ENCODE measurements at places on chromosomes 12 and 14.

DNA sequence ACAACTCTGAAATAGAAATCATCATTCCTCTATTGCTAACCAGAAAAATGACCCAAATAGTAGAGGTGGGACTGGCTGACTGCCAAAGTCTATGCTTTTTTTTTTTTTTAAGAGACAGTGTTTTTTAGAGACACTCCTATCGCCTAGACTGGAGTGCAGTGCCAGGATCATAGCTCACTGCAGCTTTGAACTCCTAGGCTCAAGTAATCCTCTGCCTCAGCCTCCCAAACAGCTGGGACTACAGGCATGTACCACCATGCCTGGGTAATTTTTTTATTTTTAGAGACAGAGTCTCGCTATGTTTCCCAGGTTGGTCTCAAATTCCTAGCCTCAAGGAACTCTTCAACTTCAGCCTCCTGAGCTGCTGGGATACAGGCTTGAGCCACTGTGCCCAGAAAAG lies 19.2 kb downstream of the NR2C1 start:
- no peak for DNase-seq

GRCh38 chr14:71094722-71095121 lies 187.5 kb downstream of the PCNX1 start:
- no peak for DNase-seq

DNA sequence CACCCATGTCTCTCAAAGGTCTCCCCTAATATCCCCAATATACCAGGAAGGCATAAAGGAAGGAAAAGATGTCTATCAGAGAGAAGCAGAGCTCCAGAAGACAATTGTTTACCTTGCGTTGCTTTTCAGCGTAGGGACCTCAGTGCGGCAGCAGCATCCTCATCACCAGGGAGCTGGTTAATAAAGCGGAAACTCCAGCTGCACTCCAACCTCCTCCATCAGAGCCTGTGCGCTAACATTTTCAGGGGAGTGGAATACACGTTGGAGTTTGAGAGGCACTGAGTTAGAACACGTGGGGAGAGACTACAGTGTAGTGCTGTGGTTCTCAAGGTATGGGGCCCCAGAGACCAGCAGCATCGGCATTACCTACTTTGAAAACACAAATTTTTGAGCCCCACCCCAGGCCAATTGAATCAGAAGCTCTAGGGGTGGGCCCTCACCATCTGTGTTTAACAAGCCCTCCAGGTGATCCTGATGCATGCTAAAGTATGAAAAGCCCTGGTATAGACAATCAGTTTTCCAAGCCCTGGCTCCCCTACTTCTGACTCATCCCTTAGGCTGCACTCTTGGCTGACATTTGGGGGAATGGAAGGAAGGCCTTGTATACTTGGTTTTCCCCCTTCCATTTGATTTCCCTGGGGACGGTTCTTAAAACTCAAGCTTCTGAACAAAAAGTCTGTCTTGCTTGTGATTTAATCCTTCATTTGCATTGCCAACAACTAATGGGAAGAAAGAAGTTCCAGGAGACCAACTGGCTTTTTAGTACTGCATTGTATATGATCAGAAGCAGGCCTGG lies 419.0 kb upstream of the CCDC196 start:
- DNase-seq: no peak

DNA sequence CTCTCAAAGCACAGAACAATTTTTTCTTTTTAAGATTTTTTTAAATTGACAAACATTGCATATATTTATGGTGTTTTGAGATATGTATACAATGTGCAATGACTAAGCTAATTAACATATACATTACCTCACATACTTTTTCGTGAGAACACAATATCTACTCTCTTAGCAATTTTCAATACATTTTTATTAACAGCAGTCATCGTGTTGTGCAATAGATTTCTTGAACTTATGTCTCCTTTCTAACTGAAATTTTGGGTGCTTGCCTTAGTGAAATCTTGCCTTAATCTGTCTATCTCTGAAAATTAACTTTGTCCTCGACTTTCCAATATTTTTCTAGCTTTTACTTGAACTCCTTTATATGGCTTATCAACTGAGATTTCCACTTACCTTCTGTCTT lies 6.8 kb downstream of the OR10A7 start:
- DNase-seq: no peak

DNA sequence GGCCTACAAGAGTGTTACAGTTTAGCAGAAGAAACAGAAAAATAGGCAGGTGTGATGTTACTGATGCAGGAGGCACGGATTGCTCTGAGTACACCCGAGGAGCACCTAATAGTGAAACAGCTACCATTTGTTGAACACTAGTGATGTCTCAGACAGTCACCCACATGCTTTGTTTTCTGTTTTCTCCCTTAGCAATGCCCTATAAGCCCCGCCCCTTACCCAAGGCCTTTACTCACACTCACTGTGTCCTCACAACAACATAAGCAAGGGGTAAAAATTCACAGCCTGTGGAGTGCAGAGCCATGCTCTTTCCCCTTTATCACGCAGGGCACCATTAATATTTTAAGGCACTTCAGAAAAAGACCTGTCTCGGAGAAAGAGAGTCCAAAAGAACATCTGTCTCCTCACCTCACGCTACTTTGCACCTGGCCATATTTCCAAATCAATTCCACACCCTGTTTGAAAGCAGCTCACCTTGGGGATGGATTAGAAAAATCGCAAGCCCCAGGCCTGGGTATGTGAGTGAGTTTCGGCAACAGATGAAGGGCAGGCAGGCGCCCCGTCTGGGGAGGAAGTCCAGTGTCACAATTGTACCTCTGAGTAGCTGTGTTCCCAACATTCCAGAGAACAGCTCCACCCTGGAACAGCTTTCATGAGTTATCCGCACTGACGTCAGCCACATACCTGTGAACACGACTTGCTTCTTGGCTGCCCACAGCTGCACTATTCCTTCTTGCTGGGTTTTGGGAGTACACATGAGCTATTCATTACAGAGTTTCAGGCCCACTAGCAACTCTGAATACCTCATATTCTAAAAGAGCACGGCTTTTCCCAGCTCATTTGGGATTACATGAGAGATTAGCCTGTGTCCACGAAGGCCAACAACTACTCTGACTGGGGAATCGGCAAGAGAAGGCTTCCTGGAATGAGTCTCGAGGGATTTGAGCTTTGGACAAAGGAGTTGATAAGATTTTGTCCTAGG lies 26.0 kb downstream of the MAPK1IP1L start:
- DNase-seq: peak; percentile 91

DNA sequence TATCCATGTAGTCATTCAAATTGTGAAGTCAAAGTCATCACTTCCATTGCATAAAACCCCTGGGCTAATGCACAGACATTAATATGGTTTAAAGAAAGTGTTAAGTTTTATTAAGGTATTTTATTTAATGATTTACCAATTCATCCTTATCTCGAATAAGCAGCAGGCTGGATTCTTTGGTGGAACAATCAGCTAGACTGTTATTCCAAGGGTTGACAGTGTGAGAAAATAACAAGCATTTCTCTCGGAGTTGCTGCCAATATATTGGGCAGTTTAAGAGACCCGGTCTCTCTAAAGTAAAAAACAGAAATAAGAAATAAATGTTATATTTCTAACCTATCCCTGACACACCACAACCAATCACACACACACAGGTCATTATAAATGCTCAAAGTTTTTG lies 9.4 kb downstream of the KLRB1 start:
- no peak for DNase-seq

DNA sequence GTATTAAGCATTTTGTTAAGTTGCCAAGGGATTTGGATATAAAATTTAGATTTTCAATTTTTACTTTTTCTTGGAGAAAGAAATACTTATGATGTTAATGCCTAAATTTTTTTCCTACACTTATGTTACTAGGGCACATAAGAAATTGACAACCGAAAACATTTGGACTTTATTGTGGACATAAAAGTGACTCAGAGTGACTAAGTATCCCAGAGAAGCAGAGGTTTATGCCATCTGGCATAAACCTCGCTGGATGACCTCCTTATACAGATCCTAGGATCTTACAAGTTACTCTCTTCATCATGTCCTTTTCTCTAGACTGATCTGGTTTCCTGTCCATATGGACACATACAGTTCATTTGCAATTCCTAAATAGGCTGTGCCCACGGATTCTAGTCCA lies 89.8 kb downstream of the RERG start:
- no peak for DNase-seq

GRCh38 chr14:31947680-31948595 lies 129.2 kb upstream of the ARHGAP5 start:
- DNase-seq: no peak

GRCh38 chr14:87944987-87945604 lies 47.9 kb downstream of the GALC start:
- DNase-seq: peak; percentile 40

- DNase-seq: peak; percentile 49
Observed at GRCh38 chr12:44875417-44875953, 630 bp downstream of the NELL2 start.

GRCh38 chr12:107552263-107552662 lies 133.3 kb upstream of the PWP1 start:
- no peak for DNase-seq

DNA sequence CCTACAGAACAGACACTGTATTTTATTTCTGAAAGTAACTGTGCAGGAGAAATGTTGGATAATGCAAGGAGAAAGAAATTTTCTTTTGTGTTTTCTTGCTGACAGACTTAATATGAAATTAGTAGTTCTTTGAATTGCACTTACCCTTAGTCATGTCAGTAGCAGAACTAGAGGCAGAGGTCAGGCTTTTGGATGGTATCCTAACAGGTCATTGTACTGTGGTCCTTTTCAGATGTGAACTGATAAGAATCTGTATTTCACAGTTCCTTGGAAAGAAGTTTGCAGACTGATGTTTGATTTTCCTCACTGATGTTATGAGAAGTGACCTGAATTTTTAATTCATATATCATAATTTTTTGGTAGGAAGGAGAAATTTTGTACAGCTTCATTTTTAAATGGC lies 46.0 kb downstream of the VRK1 start:
- DNase-seq: no peak

- DNase-seq: no peak
Observed at GRCh38 chr14:88551980-88552431, 2.8 kb downstream of the PTPN21 start.

DNA sequence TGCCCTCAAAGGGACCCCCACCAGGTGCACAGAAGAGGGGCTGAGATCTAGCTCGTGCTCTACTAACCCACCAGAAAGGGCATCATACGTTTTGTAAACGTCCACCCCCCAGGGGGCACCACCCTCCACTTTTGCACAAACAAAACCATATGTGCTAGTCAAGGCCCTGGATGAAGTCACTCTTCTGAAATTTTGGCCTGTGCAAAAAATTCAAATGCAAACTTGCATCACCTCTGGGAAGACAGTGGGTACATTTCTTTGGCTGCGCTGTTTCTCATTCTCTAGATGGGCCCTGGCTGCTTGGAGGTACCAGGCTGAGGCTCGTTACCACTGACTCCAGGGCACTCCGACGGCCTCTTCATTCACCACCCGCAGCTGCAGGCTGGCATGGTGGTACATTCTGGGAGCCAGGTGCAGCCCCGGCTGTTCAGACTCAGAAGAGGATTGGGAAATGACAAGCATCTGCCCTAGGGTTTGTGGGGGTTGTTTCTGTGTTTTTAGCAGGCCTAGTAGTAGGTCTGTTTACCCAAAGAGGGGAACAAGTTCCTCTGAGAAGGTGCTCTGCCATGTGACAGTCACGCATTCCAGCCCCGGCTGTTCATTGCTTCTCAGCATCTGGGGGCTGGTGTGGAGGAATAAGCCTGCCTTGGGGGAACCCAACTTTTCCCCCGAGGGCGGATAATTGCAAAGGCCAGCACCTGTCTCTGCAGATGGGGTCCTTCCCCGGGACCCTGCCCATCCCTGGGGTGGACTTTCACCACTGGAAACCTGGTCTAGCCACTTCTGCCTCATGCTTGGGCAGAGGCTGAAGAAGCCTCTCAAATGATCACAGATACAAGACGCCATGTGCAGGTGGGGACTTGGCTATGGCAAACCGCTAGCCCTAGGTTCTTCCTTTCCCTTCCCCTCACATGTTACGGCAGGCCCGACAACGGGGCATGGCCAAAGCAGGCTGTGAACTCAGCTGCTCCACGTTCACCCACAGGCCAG lies 147.6 kb downstream of the DPF3 start:
- DNase-seq: no peak

DNA sequence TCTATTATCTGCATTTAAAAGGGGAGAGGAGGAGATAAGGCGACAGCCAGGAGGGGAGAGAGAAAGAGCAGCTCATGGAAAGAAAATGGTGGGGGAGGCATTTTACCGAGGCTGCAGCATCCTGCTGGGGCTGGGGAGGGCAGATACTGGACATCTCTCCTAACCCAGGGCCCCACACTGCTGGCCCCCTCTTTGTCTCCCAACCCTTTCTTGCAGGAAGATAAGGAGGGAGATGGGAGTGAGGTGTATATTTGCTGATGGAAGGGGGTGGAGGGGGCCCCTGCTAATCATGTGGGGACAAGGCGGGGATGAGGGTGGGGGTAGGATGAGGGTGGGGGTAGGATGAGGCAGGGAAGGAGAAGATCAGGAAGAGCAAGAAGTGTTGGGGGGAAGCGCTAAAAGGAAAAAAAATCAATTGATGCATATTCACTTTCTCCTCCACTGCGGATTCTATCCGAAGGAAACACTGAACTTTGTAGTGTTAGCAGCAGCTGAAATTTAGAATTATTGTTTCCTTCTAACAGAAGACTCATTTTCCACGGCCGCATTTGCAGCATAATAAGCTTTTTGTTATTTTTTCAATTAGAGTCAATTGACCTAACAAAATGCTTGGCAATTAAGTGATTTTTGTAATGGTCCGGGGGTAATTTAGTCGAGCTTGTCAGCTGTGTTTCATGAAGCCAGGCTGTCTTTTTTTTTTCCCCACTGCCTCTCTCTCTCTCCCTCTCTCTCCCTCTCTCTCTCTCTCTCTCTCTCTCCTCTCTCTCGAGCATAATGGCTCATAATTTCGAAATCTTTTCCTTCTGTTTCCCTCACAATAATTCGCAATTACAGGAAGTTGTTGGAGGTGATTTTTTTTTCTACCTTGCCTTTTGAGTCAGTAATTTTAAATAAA lies 1134.6 kb downstream of the BCL11B start:
- no peak for DNase-seq

DNA sequence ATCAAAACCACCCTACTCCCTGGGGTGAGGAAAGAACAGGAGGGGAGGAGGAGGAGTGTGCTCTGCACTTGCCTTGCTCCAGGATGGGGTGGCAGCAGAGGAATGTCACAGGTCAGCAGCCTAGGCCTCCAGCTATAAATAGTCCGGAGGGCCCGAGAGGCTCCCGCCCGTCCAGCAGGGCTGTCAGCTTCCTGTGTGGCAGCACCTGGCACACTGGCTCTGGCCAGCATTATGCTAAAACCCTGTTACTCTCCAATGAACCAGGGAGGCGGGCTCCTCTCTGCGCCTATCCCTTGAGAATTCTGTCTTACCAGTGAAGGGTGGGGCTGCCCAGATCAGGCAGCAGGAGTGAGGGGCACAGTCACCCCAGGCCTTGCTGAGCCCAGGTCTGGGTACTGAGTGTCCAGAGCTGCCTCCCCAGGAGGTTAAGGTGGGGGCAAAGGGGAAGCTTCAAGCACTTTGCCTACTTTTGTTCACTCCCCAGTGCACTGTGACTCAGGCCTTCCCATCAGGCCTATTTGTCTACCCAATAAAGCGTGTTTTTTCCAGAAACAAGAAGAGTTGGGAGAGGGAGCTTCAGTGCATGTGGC lies 1.2 kb upstream of the COX14 start:
- peak; percentile 76 for DNase-seq

DNA sequence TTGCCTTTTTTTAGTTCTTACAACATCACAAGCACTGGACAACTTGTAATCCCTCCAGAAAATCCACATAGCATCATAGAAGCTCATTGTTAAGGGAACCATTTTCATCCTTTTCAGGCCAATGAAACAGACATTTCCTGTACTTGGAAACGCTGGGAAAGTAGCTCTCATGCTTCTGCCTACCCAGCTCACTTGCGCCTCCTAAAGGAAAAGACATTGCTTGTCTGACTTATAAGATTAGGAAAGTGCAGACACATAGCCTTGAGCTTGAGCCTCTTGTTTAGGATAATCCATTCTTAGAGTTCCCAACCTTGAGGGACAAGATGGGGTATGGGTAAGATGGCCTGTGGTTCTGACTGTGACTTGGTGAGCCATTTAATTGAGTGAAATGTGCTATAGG lies 589.5 kb downstream of the NOVA1 start:
- DNase-seq: no peak
